ENCODE measurements at places on chromosomes 5 and 9.
A peak's percentile ranks its signal among the peaks of the same experiment; 100 is the strongest.

- no peak for DNase-seq
These were observed 4.0 kb upstream of the TYRP1 start for GRCh38 chr9:12689233-12689632.

DNA sequence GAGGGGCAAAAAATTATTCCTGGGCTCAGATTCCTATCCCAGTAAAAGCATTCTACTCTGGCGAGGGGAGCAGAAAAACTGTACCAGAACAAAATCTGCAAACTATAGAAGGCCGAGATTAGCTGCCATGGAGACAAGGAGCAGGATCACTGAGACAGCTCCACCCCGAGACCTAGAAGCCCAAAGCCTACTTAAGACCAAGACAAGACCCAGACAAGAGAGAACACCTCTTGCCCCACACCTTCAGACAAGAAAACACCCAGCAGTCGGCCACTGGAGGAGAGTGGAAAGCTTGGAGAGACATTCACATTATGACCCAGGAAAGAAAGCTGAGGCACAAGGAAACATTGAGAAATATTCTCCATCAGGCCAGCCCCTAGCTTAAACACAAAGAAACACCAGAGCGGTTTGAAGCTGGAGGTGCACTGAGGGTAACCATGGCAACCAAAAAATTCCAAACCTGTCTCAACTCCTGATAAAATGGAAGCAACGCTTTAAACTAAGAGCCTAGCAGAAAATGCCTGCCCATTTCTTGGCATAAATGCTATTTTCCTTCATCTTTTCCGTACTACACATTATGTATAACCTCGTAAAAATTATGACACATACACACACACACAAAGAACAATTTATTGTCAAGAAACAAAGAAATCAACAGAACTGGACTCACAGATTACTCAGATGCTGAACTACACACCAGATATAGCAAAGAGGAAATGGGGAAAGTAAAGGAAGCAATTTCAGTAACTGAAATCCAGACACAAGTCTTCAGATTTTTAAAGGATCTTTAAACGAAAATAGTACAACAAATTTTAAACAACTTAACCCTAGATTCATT, 53.8 kb upstream of the FTMT start:
- DNase-seq = no peak

DNA sequence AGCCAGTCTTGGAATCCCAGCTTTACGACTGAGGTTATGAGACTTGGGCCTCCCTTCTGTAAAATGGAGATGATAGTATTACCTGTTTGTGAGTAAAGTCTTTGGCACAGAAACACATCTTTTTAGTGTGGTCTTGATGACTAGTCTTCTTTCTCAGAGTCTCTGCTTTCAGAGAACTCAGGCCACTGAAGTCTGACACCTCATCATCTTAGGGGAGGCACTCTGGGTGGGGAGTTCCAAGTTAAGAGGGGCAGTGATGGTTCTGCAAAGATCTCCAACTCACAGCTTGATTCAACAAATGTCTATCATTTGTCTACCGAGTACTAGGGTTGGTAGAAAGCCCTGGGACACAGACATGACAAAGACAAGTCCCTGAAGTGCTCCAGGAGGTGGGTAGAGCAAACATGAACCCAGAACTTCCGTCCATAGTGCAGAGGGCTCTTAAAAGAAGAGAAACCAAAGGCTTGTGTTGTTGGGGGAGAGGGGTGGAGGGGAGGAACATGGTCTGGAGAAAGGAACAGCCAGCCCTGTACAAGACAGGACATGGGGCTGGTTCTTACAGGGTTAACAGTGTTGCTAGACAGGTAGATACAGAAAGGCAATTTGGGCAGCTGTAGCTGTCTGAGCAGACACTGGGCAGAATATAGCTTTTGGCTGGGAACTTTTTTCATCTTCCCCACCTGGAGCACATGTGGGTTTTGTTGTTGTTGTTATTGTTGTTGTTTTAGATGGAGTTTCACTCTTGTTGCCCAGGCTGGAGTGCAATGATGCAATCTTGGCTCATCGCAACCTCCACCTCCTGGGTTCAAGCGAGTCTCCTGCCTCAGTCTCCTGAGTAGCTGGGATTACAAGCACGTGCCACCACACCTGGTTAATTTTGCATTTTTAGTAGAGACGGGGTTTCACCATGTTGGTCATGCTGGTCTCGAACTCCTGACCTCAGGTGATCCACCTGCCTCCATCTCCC, 2.6 kb upstream of the CD14 start:
- DNase-seq = no peak

- no peak for DNase-seq
These were observed 292.9 kb upstream of the PUM3 start for GRCh38 chr9:3136686-3137346.

GRCh38 chr5:176429972-176430371, 13.6 kb upstream of the CLTB start:
- DNase-seq = no peak

GRCh38 chr5:55966284-55966683, 28.5 kb downstream of the IL6ST start:
- DNase-seq = no peak

DNA sequence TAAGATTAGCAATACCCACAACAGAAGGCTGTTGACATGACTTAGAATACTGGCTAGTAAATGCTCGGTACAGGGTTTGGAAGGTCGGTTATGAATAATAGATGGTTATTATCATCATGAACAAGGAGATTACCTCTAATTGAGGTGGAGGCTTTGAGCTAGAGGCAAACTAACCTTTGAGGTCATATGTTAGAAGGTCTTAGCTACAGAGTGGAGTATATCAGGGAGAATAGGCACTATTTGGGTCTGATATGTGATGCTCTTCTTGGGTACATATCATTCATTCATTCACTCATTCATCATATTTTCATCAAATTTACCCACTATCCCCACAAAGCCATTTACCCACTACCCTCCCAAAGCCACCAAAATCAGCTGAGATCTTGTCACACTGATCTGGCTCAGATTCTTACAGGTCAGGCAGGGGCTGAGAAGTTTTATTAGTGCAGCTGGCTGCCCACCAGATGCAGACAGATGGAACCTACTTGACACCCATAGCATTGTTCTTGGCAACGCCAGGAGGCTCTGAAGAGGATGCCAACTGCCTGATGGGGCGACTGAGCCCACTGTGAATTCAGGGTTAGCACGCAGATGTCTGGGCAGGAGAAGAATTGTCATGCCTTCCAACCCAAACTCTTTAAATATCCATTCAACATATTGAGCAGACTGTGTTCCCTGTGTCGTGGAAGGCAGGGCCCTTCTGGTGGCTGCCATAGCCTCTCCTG, 90.2 kb upstream of the SH3PXD2B start:
- DNase-seq = peak; percentile 41

GRCh38 chr9:129064499-129064908, 16.4 kb upstream of the DOLPP1 start:
- no peak for DNase-seq

GRCh38 chr5:32426440-32427151, 17.9 kb downstream of the ZFR start:
- DNase-seq = no peak

GRCh38 chr9:37592108-37592951, at the start of gene TOMM5:
Gene TOMM5, minus strand, starts transcription at chr9:37592597. Its CDS starts 65 bp downstream, at chr9:37592532.
- peak; percentile 80 for DNase-seq

- no peak for DNase-seq
These were observed 67.6 kb downstream of the MTX3 start for GRCh38 chr5:79923431-79923830.

DNA sequence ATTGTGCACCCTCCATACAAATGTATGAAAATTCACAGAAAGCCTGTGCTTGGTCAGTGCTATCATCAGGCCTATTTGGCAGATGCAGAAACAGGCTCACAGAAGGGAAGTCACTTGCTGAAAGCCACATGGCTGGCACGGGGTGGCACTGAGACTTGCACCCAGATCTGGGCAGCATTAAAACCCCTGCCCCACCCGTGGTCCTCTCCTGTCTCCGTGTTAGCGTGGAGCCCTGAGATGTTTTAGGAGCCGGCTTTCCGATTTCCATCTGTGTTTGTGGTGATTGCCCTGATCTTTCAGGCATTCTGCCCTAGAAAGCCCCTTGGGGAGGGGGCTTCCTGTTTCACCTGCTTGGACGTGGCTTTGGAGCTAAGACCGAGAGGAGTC, 102.2 kb upstream of the IER5L start:
- DNase-seq = no peak

GRCh38 chr5:14778792-14779070, 92.8 kb downstream of the ANKH start:
- DNase-seq = no peak

- no peak for DNase-seq
These were observed 131.4 kb downstream of the OXCT1 start for GRCh38 chr5:41738710-41739354.

DNA sequence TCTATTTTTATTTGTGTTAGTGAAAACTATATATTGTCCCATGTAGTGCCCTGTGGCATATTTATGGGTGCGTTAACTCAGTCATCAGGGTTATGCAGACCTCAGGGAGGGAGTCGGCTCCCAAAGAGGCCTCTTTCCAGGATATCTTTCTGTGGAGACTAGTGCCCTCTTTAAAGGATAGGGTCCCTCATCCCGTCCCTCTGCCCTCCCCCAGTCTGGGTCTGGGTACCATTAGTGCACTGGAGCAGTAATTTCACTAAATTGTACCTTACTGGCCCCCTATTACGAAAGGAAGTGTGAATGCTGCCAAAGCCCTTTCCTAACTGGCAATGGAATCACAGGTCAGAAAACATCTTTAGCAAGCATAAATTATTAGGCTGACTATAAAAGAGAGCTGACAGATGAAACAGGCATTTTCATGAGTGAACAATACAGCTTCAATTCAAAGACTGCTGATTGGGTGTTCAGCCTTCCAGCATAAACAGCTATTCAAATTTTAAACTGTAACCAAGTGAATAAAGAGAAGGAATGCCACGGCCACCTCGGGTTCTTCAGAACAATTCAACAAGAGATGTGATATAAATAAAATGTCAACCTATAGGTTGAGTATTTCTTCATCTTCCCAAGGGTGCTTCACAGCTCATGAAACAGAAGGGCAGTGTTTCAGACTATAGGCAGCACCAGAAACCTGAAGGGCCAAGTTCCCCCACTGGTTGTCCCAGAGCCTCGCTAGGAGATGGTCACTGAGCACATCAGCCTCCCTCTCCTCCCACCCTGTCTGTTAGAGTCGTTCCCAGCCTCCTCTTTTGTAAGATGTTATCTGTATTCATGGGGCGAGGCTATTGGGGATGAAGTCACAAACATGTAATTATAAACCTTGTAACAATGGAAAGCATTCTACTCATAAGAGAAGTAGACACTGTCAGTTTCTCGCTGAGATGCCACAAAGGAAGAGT, 318.7 kb downstream of the TMEM161B start:
- no peak for DNase-seq

DNA sequence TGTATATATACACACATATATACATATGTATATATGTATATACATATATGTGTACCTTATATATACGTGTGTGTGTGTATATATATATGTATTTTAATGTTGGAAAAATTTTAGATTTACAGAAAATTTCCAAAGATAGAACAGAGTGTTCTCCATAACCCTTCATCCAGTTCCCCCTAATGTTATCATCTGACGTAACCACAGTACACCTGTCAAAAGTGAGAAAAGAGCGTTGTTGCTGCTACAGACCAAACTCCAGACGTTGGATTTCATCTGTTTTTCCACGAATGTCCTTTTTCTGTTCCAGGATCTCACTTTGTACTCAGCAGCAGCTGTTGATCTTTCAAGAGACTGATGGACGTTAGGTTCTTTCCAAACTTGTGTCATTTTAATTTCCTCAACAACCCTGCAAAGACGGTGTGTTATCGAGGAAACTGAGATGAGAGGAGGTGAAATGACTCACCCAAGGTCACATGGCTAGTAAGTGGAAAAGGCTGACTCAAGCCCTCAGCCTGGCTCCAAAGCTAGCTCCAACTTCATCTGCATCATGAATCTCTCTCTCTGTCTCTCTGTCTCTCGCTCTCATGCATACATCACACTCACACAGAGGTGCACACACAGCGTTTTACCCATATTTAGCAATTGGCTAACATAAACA, 17.0 kb upstream of the NTNG2 start:
- DNase-seq = no peak
